ENCODE measurements at places on chromosomes 6 and 20.
A peak's percentile ranks its signal among the peaks of the same experiment; 100 is the strongest.

DNA sequence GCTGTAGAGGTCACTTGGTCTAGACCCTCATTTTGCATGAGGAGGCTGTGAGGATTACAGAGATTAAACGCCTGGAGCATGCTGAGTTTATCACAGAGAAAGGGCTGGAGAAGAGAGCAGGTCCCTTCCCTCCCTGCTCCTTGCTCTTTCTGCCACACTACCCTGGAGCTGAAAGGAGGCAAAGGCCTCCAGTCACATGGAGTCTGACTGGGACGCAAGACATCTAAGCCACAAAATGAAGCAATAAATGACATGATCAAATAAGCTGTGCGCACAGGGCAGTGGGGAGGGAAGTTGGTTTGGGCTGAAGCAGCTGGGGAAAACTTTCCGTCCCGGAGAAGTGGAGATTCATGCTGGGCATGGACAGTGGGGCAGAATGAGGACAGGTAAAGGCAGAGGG, 33.3 kb downstream of the ATXN1 start:
- no peak for DNase-seq

GRCh38 chr6:26195376-26195923, 108.2 kb downstream of the HFE start:
- no peak for DNase-seq

DNA sequence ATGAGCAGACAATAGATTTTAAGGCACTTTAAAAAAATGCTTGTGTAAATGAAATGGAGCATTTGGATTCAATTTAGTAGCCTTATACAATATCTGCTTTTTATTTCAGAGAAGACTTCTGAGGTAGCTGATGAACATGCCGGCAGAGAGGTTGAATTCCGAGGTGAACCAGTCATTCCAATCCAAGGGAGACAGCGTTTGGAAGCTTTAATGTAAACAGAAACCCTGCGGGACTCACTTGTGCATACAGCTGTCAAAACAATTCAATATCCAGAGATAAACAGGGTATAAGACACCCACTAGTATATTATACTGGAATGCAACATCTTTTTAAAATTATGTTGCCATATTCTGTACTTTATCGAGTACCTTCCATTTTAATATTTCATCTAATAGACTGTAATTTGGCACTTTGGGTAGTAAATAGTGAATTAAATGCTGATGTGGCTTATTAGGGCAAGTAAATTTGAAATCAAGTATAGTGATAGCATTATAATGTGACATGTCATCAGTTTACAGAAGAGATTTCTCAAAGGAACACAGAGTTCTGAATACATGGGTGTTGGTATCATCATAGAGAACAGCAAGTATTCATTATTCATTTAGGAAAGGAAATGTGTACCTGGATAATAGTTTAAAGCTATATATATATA, 347.7 kb downstream of the PRKN start:
- no peak for DNase-seq

- no peak for DNase-seq
These were observed 257.1 kb upstream of the TAB2 start for GRCh38 chr6:149060300-149060984.

DNA sequence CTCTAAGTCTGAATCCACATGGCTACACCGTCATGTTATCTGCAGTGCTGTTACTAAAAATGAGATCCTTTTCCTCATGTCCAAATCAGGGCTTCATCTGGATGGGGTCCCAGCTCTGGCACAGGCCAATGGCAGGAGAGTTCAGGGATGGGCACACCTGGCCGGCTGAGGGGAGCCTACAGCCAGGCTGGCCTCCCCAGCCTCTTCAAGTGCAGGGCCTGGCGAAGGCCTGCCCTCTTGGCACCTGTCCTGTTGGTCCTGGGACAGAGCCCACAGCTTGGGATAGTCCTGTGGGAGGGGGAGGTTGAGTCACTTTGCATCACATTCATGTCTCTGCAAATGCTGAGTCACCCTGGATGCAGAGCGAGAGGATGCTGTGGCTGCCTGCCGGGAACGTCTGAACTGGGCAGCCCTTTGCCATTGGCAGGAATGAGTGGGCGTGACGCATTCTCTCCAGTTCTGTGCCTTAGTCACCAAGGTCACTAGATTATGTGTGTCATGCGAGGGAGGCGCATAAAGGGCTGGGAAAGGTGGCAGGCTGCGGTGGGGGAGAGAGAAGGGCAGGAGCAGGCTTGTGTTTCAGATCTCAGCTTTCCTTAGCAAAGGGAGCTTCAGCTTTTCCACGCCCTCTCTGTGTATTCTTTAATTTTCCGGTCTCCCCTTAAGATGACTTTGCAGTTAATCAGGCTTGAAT, 223.2 kb upstream of the ECI2 start:
- DNase-seq = peak; percentile 99

GRCh38 chr20:23628402-23629016, 9.2 kb downstream of the CST3 start:
- no peak for DNase-seq

- peak; percentile 74 for DNase-seq
These were observed at the start of gene WTAP for GRCh38 chr6:159726918-159727716. WTAP (plus strand) TSS chr6:159727506; CDS start chr6:159736266, 8,760 bp downstream.

GRCh38 chr6:139129284-139129683, 5.6 kb upstream of the HECA start:
- no peak for DNase-seq
